Lower lobe of right lung (tissue), 2 donors: ENCODE measurements at places on chromosomes 2 and 18. TPM values are rescaled to one million over a fixed set of nuclear protein-coding genes. Genes with fewer than 3 reads are reported as not detected.
A peak's percentile ranks its signal among the peaks of the same experiment; 100 is the strongest.

- no peaks in the 10 kb centered on the region for H3K36me3 ChIP-seq
- H3K27me3 ChIP-seq = no peaks in the 10 kb centered on the region
- no peak for DNase-seq
- H3K4me3 ChIP-seq = no peak overlapping the region
- no peak overlapping the region for H3K27ac ChIP-seq
- H3K4me1 ChIP-seq = no peaks in the 10 kb centered on the region
Measured at GRCh38 chr2:23124214-23124750, 260.7 kb upstream of the KLHL29 start.

GRCh38 chr2:98759827-98760625 is 29.1 kb upstream of the MGAT4A start:
- H3K4me1 ChIP-seq = peaks cover 49% of the 10 kb centered on the region
- no peaks in the 10 kb centered on the region for H3K36me3 ChIP-seq
- no peak overlapping the region for H3K4me3 ChIP-seq
- no peak for DNase-seq
- no peaks in the 10 kb centered on the region for H3K27me3 ChIP-seq
- peak overlapping the region; percentile 44 for H3K27ac ChIP-seq

GRCh38 chr18:3061581-3062312 is 48.8 kb upstream of the LPIN2 start:
- no peak overlapping the region for H3K4me3 ChIP-seq
- peaks cover 37% of the 10 kb centered on the region for H3K4me1 ChIP-seq
- DNase-seq = no peak
- H3K27me3 ChIP-seq = no peaks in the 10 kb centered on the region

DNA sequence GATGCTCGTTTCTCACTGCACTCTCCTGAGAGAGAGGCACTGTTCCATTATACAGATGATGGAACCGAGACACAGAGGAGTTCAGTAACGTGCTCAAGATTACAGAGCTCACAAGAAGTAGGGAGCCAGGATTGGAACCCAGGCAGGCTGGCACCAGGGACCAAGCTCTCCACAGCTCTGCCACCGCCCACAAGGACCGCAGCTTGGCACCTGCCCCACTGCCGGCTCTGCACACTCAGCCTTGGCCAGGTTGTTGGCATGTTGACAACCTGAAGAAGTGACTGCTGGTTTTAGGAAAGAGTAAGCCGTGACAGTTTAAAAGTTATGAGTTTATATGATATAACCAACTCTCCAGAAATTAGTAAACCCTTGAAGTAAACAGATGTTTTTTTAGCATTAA is 48.0 kb upstream of the ITM2C start:
- H3K36me3 ChIP-seq = peaks cover 94% of the 10 kb centered on the region
- H3K27ac ChIP-seq = no peak overlapping the region
- DNase-seq = no peak
- H3K27me3 ChIP-seq = no peaks in the 10 kb centered on the region
- H3K4me3 ChIP-seq = no peak overlapping the region
- H3K4me1 ChIP-seq = no peaks in the 10 kb centered on the region

DNA sequence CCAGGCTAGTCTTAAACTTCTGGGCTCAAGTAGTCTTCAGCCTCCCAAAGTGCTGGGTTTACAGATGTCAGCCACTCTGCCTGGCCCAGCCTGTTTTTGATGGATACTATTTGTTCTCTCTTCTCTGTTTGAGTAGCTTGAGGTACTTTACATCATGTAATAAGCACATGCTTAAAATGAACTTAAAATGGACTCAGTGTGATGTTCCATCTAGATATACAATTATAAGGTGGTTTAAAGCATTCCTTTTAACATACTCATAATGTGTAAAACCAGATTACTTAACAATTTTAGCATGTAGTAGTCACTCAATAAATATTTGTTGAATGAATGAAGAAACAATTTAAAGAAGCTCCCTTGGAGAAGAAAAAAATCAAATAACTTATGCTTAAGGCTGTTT is 9.6 kb downstream of the PTPRM start:
- H3K27ac ChIP-seq = no peak overlapping the region
- no peak overlapping the region for H3K4me3 ChIP-seq
- no peak for DNase-seq
- peaks cover 27% of the 10 kb centered on the region for H3K4me1 ChIP-seq
- H3K27me3 ChIP-seq = no peaks in the 10 kb centered on the region

GRCh38 chr18:2956056-2956455 is 56.9 kb downstream of the LPIN2 start:
- no peak for DNase-seq
- no peaks in the 10 kb centered on the region for H3K27me3 ChIP-seq
- no peak overlapping the region for H3K27ac ChIP-seq
- H3K36me3 ChIP-seq = peaks cover 40% of the 10 kb centered on the region

DNA sequence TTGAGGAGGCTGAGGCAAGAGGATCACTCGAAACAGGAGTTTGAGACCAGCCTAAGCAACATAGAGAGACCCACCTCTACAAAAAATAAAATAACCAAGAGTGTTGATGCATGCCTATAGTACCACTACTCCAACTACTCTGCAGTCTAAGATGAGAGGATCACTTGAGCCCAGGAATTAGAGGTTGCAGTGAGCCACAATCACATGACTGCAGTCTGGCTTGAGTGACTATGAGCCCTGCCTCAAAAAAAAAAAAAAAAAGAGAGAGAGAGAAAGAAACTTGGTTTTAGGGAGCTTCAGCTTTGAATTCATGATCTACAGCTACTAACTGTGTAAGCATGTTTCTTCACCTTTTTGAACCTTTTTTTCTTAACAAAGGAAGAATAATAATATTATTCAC is 119.9 kb downstream of the HNMT start:
- H3K27ac ChIP-seq = no peak overlapping the region
- no peaks in the 10 kb centered on the region for H3K36me3 ChIP-seq
- H3K4me1 ChIP-seq = no peaks in the 10 kb centered on the region
- H3K4me3 ChIP-seq = no peak overlapping the region

DNA sequence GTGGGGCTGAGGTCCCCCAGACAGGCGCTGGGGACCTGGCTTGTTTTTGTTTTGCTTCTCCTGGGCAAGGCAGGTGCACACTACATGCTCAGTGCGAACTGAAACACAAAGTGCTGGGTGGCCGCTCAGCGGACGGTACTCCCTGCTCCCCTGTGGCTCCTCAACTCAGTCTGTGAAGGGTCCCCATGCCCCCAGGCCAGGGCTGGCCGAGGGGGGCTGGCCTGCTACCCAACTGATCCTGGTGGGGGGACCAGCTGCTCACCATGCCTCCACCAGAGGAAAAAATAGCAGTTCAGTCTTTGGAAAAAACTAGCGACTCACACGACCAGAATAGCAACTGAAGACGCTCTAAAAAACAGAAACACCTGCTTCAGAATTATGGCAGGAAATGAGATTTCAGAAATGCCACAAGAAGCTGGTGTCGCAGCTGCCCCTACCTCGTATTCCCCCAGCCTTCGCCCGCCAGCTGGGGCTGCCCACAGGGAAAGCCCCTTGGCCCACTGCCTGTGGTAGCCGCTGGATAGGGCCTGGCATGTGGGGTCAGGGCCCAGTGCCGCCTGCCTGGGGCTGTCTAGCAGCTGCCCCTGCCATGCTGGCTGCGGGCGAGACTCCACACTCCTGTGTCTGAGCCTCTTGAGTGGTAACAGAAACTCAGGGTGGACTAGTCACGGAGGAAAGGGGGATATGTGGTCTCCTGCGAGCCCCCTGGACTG is 43.7 kb downstream of the MEX3C start:
- no peaks in the 10 kb centered on the region for H3K27me3 ChIP-seq
- no peaks in the 10 kb centered on the region for H3K4me1 ChIP-seq
- no peak for DNase-seq
- H3K4me3 ChIP-seq = no peak overlapping the region

DNA sequence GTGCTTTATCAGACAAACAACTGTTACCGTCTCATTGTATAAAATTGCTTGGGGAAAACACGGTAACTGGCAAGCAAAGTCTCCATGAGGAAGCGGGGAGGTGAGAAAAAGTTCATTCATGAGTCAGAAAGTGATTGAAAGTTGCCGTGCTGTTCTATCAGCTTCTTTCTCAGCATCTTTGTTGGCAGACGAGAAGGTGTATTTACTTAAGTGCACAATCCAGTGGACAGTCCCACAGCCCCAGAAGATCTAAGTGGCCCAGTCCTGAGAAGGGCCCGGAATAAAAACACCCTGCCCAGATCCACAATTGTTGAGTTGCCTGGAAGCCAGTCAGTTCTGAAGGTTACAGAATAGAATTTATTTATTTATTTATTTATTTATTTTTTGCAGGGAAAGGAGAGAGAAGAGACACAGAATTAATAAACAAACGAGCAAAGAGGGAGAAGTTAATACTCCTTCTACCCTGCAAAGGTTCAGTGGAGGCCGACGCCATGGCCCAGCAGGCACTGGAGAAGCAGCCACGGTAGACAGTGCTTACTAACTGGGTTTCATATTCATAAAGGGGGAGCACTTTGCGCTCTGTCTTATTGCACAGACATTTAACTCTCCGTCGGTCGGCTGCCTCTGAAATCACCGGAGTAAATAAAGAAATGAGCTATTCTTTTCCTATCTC is 676.0 kb upstream of the SALL3 start:
- no peak overlapping the region for H3K4me3 ChIP-seq
- no peak overlapping the region for H3K27ac ChIP-seq
- H3K4me1 ChIP-seq = no peaks in the 10 kb centered on the region
- H3K27me3 ChIP-seq = no peaks in the 10 kb centered on the region

- no peak overlapping the region for H3K27ac ChIP-seq
- no peak overlapping the region for H3K4me3 ChIP-seq
- H3K27me3 ChIP-seq = no peaks in the 10 kb centered on the region
- no peaks in the 10 kb centered on the region for H3K36me3 ChIP-seq
- no peaks in the 10 kb centered on the region for H3K4me1 ChIP-seq
- no peak for DNase-seq
Measured at GRCh38 chr2:167333245-167333644, 445.0 kb downstream of the XIRP2 start.

- DNase-seq = no peak
- no peaks in the 10 kb centered on the region for H3K36me3 ChIP-seq
- peaks cover 23% of the 10 kb centered on the region for H3K4me1 ChIP-seq
- H3K27ac ChIP-seq = peak overlapping the region; percentile 53
Measured at GRCh38 chr2:19362094-19362754, 3.8 kb upstream of the OSR1 start.

- H3K4me1 ChIP-seq = no peaks in the 10 kb centered on the region
- H3K27me3 ChIP-seq = no peaks in the 10 kb centered on the region
- no peak overlapping the region for H3K27ac ChIP-seq
- no peak for DNase-seq
- H3K36me3 ChIP-seq = no peaks in the 10 kb centered on the region
Measured at GRCh38 chr18:1435487-1435886, 530.8 kb downstream of the ADCYAP1 start.

- H3K27me3 ChIP-seq = no peaks in the 10 kb centered on the region
- no peak overlapping the region for H3K4me3 ChIP-seq
Measured at GRCh38 chr2:226554701-226555100, 244.9 kb downstream of the IRS1 start.

- no peaks in the 10 kb centered on the region for H3K27me3 ChIP-seq
- H3K36me3 ChIP-seq = peaks cover 5% of the 10 kb centered on the region
- H3K27ac ChIP-seq = no peak overlapping the region
- H3K4me1 ChIP-seq = peaks cover 19% of the 10 kb centered on the region
- no peak for DNase-seq
Measured at GRCh38 chr2:232310696-232311095, 67.9 kb upstream of the ALPP start.

DNA sequence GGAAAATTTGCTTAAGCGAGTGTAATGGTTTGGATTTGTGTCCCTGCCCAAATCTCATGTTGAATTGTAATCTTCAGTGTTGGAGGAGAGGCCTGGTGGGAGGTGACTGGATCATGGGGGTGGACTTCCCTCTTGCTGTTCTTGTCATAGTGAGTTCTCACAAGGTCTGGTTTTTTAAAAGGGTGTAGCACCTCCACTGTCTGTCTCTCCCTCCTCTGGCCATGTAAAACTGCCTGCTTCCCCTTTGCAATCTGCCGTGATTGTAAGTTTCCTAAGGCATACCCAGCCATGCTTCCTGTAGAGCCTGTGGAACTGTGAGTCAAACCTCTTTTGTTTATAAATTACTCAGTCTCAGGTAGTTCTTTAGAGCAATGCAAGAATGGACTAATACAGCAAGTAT is 6.6 kb downstream of the YIPF4 start:
- no peak for DNase-seq
- H3K36me3 ChIP-seq = peaks cover 26% of the 10 kb centered on the region
- no peaks in the 10 kb centered on the region for H3K27me3 ChIP-seq
- peaks cover 40% of the 10 kb centered on the region for H3K4me1 ChIP-seq

DNA sequence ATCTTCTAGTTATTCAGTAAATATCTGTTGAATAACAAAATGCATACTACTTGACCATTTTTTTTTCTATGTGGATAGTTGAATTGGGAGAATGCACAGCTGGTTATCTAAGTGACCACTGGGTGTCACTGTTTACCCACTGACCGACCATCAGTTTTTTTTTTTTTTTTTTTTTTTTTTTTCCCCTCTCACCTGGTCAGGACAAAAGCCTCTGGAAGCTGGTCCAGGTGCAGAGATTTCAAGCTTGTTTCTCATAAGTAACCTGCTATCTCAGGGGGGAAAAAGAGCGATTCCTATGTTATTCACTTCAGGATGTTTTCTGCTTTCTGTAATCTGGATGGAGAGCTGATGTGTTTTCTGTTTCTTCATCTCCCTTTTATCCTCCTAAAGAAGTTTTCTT is 256.0 kb downstream of the DCDC2C start:
- H3K4me1 ChIP-seq = no peaks in the 10 kb centered on the region
- no peak overlapping the region for H3K4me3 ChIP-seq
- no peak for DNase-seq

DNA sequence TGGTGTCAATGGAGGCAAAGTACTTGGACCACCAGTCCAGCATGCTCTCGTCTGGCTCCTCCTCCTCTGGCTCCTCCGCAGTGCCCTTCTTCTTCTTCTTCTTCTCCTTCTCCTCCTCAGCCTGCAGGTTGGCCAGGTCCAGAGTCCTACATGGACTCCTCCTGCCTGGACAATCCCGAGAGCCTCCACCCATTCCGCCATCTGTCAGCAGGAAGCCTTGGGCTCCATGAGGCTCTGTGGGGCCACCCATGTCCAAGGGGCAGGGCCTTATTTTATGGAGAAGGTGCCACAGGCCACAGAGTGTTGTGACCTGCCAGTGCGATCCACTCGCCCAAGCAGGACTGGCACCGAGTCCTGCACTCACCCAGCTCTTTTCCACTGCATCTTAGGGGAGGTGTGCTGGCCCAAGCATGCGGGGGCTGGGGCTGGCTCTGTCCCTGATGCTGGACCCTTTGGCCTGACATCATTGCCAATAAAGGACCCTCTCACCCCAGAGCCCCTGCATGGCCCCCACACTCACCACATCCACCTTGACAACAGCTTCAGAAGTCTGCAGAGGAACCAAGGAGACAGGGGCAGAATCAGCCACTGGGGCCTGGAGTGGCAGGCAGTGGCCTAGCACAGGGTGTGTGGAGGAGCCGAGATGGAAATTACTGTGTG is 7.2 kb downstream of the OTOF start:
- no peaks in the 10 kb centered on the region for H3K36me3 ChIP-seq
- no peak overlapping the region for H3K27ac ChIP-seq
- no peaks in the 10 kb centered on the region for H3K4me1 ChIP-seq
- no peaks in the 10 kb centered on the region for H3K27me3 ChIP-seq

- H3K27me3 ChIP-seq = no peaks in the 10 kb centered on the region
- H3K4me1 ChIP-seq = no peaks in the 10 kb centered on the region
Measured at GRCh38 chr2:235789552-235789951, 295.7 kb downstream of the AGAP1 start.

The REG1B gene
- total RNA-seq = not detected

The METTL8 gene
- total RNA-seq = 12.9 TPM

The POTEJ gene
- total RNA-seq = not detected

The ABCA12 gene
- not detected for total RNA-seq

The PTH2R gene
- 0.32 TPM for total RNA-seq
